Activated CD8-positive, alpha-beta memory T cell treated with anti-CD3 and anti-CD28 coated beads for 1 hour (primary cell): ENCODE measurements at places on chromosomes 13 and 19.

- DNase-seq, result no peak
Measured at GRCh38 chr13:78382491-78382890, 220.9 kb downstream of the POU4F1 start.

DNA sequence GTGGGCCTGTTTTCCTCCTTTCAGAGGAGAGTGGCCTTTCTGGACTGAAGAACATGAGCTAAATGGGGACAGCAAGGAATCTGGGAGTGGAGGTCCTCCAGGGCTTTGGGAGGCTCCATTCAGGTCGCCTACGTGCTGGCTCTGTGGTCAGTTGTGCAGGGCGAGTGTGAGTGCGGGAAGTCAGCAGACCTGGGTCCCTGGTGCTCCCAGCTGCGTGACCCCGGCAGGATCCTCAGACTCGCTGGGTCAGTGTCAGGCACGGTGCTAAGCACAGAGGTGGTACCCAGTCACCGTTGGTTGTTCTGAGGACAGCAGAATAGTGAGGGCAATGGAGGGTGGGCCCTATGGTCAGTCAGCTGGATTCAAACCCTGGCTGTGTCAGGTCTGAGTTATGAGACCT, 85.8 kb downstream of the SIPA1L3 start:
- no peak for DNase-seq

DNA sequence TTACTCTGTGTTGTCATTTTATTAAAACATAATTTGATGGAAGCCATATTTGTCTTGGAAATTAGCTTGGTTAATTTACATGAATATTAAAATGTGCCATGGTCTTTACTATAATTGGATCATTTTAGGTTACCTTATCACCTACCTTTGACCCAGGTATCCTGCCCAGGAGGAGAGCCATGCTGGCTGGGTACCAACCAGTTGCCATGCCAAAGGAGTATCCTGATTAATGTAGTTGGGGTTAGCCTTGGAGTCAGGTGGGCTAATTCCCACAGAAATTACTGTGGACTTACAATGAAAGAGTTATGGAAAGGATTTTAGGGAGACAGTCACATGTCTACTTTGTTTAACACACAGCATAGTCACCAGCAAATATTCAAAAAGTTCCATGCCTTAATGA, 32.0 kb downstream of the NDFIP2 start:
- no peak for DNase-seq

DNA sequence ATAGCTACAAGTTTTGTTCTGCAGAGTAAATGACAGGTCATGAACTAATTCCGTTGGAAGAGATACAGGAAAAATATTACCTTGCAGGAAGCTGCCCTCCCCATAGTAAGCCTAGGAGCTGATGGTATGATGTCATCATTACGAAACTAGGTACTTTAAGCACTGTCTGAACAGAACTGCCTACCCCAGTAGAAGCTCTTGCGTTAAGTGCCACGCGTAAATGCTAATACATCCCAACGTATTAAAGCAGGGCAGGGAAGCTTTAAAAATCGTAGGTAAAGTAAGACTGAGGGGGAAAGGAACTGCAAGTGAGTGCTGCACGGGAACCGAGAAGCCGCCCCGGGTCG, 572 bp downstream of the UGGT2 start:
- DNase-seq, result no peak

GRCh38 chr19:42290523-42291434, 11.2 kb upstream of the PRR19 start:
- DNase-seq, result no peak
